Heart right ventricle (tissue), 16 donors: ENCODE measurements at places on chromosomes 5 and 9. TPM values are rescaled to one million over a fixed set of nuclear protein-coding genes. Genes with fewer than 3 reads are reported as not detected.

Gene NEUROG1
- total RNA-seq = not detected

Gene ADGRD2
- not detected for total RNA-seq

Gene PCDHGB1
- total RNA-seq = 8.0 TPM

Gene CCDC187
- total RNA-seq = not detected
